Right lung (tissue), 10 donors: ENCODE measurements at places on chromosomes 3 and 15.

GRCh38 chr15:40100947-40101905, 7.5 kb downstream of the BMF start:
- DNase-seq: no peak

DNA sequence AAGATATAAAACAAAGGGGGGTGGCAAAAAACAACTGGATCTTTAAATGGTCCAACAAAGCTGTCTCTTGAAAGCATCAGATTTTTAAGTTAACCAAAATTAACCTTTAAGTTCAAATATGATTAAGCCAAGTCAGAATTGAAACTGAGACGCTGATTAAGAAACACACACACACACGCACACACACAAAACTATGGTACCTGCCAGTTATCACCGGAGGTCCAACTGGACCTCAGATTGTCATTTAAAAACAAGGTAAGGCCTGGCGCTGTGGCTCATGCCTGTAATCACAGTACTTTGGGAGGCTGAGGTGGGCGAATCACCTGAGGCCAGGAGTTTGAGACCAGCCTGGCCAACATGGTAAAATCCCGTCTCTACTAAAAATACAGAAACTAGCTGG, 10.4 kb downstream of the ARF4 start:
- DNase-seq: no peak

- DNase-seq: no peak
Observed at GRCh38 chr3:150656316-150656715, 47.4 kb downstream of the ERICH6 start.

GRCh38 chr3:186218421-186218820, 109.5 kb upstream of the ETV5 start:
- DNase-seq: no peak

DNA sequence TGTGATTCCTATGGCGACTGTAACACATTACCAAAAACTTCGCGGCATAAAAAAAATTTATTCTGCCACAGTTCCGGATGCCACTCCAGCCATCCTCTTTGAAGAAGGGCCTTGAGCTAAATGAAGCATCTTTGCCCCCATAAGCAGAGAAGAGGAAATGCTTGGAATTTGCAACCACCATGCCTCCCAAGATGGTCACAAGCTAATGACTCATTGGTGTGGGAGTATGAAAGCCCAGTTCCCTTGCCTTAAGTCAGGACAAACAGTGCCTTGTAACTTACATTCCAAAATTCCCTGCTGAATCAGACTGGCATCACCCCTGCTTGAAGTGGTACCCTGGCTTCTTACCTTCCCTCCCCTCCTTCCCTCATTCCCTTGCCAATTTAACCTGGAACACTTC, 1077.4 kb downstream of the EPHA3 start:
- DNase-seq: no peak

- no peak for DNase-seq
Observed at GRCh38 chr15:91348752-91349500, 248.9 kb downstream of the SV2B start.

- DNase-seq: no peak
Observed at GRCh38 chr3:105277656-105278055, 89.1 kb upstream of the ALCAM start.

- DNase-seq: no peak
Observed at GRCh38 chr3:31978553-31978952, 2.5 kb downstream of the OSBPL10 start.

- no peak for DNase-seq
Observed at GRCh38 chr15:76289582-76289981, 21.7 kb downstream of the ETFA start.

GRCh38 chr15:96117270-96117669, 213.2 kb upstream of the NR2F2 start:
- DNase-seq: no peak

DNA sequence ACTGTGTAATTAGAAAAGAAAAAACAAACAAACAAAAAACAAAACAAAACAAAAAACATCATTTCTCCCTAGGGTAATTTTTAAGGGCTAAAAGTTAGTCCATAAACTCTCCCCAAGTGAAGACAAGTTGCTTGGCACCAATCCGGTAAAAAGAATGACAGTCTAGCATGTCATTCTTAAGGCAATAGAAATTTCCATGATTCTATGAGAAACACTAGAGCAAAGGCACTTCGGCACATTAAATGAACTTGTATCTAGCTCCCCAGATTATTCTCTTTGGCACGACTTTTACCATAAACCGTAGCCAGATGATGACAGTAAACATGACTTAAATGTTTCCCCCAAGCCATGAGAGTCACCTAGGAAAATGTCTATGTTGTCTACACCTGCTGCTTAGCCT, 10.1 kb downstream of the COL8A1 start:
- no peak for DNase-seq
